ENCODE measurements at places on chromosomes 12 and 14.
A peak's percentile ranks its signal among the peaks of the same experiment; 100 is the strongest.

DNA sequence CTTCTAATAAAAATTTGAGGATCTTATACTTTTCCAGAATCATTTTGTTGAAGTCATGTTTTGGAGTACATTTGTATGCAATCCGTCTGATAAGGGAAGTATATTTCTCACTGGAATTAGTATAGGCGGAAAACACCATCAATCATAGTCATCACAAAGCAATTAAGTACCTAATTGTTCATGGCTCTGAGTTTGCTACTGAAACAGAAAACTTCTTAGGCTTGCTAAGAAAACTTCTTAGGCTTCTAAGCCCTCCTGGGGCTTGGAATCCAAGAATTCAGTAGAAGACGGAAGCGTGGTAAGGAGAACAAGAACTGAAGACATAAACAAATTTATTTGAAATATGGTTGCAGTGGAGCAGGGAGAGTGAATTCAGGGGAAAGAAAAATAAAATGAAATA lies 636.3 kb downstream of the DIO2 start:
- DNase-seq, result no peak

- no peak for DNase-seq
Measured at GRCh38 chr14:89912667-89913211, 41.8 kb downstream of the EFCAB11 start.

DNA sequence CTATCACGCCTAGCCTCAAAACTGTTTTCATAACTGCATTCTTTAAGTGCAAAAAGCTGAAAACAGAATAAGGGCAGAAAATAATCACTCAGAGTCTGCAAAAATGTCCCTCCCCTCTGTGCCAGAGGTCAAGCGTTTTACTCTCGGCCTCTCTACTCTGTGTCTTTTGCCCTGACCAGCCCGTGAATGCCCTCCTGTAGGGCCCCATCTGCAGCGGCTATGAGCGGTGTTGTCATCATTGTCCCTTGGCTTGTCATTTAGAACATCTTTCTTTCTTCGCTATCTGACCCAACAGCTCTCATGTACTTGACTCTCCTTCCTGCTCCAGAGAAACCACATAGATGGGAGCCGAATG lies 21.7 kb downstream of the ELK3 start:
- no peak for DNase-seq

- DNase-seq, result no peak
Measured at GRCh38 chr12:47820631-47821345, 1.1 kb upstream of the HDAC7 start.

- DNase-seq, result no peak
Measured at GRCh38 chr12:14540801-14541462, 26.8 kb downstream of the PLBD1 start.

DNA sequence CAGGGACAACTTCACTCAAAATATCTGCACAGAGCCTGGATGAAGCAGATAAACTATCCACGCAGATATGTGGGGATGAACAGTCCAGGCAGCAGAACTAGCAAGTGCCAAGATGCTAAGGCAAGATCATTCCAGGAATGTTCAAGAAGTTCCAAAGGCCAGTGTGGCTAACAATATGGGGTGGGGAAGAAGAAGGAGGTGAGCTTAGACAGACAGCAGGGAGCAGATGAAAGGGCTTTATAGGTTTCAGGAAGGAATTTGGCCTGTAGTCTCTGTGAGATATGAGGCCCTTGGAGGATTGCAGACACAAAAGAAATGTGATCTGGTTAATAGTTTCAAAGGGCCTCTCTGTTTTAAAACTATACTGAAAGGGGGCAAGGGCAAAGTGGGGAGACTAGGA lies 63.5 kb upstream of the PPM1H start:
- no peak for DNase-seq

DNA sequence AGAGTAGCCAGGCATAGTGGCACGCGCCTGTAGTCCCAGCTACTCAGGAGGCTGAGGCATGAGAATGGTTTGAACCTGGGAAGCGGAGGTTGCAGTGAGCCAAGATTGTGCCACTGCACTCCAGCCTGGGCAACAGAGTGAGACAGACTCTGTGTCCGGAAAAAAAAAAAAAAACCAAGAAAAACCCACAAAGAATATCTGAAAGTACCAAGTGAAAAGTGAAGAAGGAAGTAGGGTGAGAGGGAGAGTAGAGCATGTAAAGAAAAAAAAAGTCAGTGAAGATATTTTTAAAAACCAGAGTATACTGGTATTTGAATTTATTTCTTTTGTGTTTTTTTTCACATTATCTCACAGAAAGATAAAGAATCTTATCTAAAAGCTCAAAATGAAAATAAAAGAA lies 43.3 kb upstream of the ISM2 start:
- no peak for DNase-seq

GRCh38 chr12:120327593-120327992 lies at the start of gene PLA2G1B:
Gene PLA2G1B (minus strand): TSS chr12:120327779. CDS start chr12:120327753, 26 bp downstream.
- DNase-seq, result no peak

- DNase-seq, result no peak
Measured at GRCh38 chr14:66121859-66122258, 364.3 kb upstream of the CCDC196 start.

GRCh38 chr12:27399074-27399473 lies 47.5 kb upstream of the SMCO2 start:
- DNase-seq, result no peak

DNA sequence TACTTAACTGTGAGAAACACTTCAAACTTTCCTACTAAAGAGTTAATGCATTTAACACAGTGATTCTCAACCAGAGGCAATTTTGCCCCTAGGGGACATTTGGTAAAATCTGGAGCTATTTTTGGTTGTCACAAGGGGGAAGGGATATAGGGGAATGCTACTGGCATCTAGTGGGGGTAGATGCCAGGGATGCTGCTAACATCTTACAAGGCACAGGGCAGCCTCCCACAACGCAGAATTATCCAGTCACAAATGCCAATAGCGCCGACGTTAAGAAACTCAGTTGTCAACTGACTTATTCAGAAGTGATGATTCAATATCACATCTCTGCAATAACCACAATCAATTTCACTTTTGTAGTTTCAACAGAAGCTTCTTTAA lies 2.0 kb downstream of the EEA1 start:
- DNase-seq, result no peak

- DNase-seq, result no peak
Measured at GRCh38 chr12:124147575-124147974, 147.3 kb upstream of the RFLNA start.

- no peak for DNase-seq
Measured at GRCh38 chr14:49033131-49033530, 553.0 kb downstream of the RPS29 start.

DNA sequence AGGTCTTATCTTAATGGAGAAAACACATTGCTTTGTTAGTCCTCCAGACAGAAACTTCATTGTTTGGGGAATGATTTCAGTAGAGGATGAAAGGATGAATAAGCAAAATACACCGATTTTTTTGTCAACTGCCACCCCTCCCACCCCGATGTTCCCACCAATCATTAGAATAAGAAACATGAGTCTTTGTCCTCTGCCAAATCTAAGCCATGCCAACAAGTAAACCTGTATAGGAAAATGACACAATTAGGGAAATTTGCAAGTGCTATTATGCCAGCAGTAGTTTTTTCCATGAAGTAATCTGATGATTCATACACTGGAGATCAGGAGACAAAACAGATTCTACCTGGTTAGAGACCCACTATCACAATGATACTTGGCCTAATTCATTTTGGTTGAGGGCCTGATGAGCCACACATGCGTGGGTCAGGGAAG lies 35.9 kb downstream of the FLRT2 start:
- no peak for DNase-seq

DNA sequence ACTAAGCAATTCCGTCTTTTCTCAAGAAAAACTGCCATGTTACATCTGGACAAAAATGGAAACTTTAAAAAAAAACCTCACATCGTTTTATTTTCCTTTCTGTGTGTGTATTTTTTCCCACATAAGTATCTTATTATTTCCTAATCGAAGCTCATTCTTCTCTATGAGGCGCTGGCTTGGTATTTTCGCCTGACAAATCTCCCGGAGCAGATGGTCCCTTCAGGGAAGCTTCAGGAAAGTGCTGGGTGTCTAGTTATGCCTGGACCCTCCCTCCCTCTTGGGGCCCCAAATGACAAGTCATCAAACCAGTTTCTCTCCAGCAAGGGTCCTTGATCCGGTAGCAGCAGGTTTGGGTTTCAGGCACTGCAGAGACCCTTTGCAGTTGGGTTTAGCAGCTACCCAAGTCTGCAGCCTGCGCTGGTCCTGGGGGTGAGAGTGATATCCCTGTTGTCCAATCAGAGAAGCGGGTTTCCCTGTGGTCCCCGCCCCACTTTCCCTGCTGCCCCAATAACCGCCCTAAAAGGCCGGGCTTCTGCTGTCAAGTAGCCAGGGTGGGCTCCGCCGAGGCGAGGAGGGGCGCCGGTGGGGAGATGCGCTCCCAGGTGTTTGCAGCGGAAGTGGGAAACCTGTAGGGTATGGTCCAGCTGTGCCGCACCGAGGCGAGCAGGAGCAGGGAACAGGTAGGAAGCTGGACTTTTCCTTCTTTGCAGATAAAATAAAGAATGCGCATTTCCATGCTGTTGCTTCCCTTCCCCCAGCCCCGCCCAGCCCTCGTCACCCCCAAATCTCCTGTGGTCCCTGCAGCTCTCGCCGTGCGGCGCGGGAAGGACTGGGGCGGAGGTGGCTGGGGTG lies at the start of gene CNTN1:
Gene CNTN1, plus strand, starts transcription at position 527 of the 852 bp plus-strand sequence.
- peak; percentile 86 for DNase-seq

DNA sequence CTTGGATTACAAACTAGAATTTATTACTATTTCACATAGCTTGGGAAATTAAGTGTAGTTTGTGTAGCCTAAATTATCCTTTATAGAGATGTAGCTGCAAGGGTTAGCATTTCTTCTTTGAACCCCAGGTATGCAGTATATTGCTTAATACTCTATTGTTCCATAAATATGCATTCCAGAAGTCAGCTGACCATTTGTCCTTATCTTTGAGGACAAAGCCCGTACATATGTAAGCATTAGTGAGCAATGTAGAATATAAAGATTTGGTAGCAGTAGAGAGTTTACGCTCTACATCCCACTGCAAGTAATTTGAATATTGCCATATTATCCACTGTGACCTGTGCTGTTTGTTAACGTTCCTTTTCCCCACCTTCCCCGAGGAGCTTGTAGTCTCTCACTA lies 26.9 kb downstream of the PPM1A start:
- DNase-seq, result no peak

GRCh38 chr12:112005419-112006395 lies 7.3 kb downstream of the TMEM116 start:
- DNase-seq, result no peak

DNA sequence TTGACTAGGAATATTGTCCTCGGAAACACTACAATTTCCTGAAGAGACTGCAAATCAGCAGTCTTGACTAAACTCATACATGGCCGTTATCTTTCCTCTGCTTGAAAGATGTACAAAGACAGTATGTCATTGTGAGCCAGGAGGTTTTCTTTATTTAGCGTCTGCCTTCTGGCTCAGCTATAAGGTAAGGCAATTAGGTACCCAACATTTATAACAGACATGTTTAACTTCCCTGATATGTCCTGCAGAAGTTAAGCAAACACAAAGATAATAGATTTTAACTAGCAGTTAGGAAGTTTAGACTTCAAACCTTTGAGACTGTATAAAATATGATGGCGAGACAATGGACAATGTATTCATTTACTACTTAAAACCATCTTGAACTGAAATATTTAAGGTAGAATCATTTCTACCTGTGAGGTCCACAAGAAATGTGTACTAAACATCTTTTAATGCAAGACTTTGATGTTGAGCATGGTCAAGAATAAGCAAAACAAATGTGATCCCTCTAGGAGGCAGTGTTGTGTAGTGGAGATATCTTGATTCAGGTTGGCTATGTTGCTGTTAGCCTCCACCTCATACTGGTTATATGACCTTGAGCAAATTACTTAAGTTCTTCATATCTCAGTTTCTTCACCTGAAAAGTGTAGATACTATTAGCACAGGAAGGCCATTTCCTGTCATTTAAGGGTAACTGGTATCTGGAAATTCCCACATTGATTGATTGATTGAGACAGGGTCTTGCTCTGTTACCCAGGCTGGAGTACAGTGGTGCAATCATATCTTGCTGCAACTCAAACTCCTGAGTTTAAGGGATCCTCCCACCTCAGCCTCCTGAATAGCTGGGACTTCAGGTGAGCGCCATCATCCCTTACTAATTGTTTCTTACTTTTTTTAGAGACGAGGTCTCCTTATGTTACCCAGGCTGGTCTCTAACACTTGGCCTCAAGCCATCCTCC lies 96.3 kb upstream of the EEA1 start:
- no peak for DNase-seq

DNA sequence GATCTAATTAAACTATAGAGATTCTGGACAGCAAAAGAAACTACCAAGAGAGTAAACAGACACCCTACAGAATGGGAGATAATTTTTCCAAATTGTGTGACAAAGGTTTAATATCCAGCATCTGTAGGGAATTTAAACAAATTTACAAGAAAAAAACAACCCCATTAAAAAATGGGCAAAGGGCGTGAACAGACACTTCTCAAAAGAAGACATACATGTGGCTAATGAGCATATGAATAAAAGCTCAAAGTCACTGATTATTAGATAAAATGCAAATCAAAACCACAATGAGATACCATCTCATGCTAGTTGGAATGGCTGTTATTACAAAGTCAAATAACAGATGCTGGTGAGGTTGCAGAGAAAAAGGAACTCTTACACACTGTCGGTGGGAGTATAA lies 293.9 kb downstream of the FBXL14 start:
- no peak for DNase-seq

- no peak for DNase-seq
Measured at GRCh38 chr14:79161571-79161970, 991.4 kb downstream of the NRXN3 start.

GRCh38 chr12:6423267-6424007 lies 21.3 kb upstream of the CD27 start:
- DNase-seq, result peak; percentile 62

- no peak for DNase-seq
Measured at GRCh38 chr14:53384073-53384472, 230.9 kb upstream of the DDHD1 start.

- DNase-seq, result no peak
Measured at GRCh38 chr12:120495186-120495730, 655 bp upstream of the DYNLL1 start.

GRCh38 chr12:86929962-86930361 lies 673.8 kb upstream of the MGAT4C start:
- no peak for DNase-seq

GRCh38 chr14:69573205-69573830 lies 1.4 kb downstream of the CCDC177 start:
- DNase-seq, result no peak

- DNase-seq, result no peak
Measured at GRCh38 chr14:89486961-89487360, 69.9 kb upstream of the FOXN3 start.

GRCh38 chr14:92560106-92560865 lies 46.7 kb downstream of the RIN3 start:
- no peak for DNase-seq

GRCh38 chr12:19712041-19712440 lies 272.7 kb downstream of the AEBP2 start:
- DNase-seq, result no peak

Data from anterior cingulate cortex (tissue), 58 donors.